Vagina (tissue), 2 donors: ENCODE measurements at places on chromosomes 16 and 17.

DNA sequence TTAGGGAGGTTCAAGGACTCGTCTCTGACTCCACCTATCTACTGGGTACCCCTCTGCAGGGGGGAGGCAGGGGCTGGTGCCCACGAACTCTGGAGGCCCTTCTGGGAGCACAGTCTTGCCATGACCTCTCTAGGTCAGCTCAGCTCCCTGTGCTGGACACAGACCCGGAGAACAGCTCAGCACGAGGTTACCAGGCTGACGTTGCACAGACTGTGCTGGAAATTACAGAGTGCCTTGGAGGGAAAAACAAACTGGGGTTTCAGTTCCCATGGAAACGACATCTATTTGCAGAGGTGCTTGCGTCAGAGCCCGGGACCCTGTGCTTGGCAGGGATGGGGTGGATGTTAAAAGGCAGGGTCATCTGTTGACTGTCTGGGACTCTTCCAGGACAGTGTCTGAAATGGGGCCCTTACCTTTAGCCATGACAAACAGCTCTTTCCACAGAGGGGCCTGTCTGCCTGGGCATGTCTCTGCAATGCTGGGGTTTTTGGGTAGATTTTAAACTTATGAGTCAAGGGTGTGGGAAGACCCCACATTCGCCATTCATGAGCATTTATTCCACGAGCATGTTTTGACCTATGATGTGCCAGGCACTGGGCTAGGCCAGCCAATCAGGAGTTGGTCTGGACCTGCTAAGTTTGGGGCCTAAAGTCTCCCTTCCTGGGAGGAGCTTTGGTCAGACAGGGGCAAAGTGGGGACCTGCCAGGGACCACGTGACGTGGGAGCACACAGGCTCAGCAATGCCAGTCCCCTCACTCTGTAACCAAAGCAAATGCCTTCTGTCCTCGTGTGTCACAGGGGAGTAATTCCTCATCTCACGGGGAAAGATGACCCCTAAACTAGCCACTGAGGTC, 22.5 kb downstream of the CCR7 start:
- no peak for DNase-seq

- no peak for DNase-seq
Measured at GRCh38 chr17:82272495-82273326, 789 bp downstream of the CSNK1D start.

- no peak for DNase-seq
Measured at GRCh38 chr16:2988590-2989099, 8.4 kb upstream of the PKMYT1 start.

- no peak for DNase-seq
Measured at GRCh38 chr17:81239714-81240555, 817 bp downstream of the NDUFAF8 start.

GRCh38 chr17:81140695-81141094, 24.6 kb upstream of the PVALEF start:
- DNase-seq = no peak

DNA sequence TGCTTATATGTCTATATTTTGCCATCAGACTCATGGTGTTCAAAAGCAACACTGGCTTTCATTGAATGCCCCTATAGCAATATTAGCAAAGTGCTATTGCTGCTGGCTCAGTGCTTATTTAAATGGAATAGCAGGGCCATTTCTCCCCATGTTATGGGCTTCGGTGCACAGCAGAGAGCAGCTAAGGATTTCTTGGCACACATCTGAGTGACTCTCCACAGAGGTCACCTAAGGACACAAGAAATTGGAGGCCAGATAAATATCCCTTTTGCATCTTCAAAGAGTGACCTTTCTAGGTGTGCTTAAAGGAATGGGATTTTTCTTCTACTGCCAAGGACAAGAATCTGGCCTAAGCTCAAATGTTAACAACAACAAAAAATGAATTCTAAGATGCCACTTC, 751.8 kb downstream of the CDH11 start:
- DNase-seq = no peak

- DNase-seq = no peak
Measured at GRCh38 chr17:82228278-82228841, 482 bp upstream of the SLC16A3 start.

DNA sequence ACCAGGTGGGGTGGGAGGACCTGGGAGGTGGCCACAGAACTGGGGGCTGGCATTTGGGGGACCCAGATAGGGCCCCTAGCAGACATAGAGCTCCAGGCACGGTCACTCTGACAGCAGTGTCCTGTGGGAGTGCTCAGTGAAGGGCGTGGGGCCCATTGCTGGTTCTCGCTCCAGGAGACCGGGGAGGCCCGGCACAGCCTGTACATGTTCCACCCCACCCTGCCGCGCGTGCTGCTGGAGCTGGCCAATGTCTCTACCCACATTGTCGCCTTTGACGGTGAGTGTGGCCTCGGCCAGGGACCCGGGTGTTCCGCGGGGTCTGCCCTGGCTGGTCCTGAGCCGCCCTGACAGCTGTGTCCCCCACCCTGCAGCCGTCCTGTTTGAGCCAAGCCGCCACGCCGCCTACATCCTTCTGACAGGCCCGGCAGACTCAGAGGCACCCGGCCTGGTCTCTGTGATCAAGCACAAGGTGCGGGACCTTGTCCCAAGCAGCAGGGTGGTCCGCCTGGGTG, 11.2 kb downstream of the RGS11 start:
- no peak for DNase-seq

GRCh38 chr16:68229431-68230175, 6.3 kb downstream of the ESRP2 start:
- no peak for DNase-seq

DNA sequence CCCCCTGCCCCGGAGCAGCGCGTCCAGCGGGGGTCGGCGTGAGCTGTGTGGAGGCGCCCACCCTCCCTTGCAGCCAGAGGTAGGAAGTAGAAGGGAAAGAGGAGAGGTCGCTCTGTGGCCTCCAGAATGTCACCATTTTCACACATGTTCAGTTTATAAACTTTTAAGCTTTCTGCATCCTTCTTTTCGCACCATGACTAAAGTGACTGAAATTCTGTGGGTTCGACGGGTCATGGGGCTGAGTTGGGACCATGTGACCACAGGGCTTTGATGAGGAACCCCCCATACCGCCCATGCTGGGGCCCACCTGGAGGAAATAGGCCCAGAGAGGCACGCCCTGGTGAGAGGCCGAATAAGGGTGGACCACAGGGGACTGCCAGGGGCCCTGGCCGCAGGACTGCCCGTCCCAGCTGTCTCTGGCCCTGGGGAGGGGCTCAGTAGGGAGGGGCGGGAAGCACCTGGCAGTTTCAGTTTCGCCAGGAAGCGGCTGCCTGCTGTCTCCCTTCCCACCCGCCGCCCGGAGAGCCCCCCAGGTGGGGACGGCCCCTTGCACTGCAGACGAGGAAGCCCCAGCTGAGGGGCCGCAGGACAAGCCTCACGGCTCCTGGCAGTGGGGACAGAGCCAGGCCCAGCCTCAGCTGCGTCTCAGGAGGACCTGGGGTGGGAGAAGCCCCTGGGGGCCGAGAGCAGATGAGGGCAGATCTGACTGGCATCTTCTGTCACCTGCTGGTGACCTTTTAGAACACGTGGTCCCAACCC, 9.0 kb downstream of the CBFA2T3 start:
- DNase-seq = no peak

GRCh38 chr16:84308120-84308519, 13.4 kb downstream of the WFDC1 start:
- no peak for DNase-seq

GRCh38 chr17:9987779-9988585, 82.9 kb upstream of the RCVRN start:
- no peak for DNase-seq

GRCh38 chr17:45128989-45129388, 3.3 kb downstream of the PLCD3 start:
- no peak for DNase-seq

GRCh38 chr16:79168321-79168720, 432.2 kb downstream of the MAF start:
- no peak for DNase-seq

DNA sequence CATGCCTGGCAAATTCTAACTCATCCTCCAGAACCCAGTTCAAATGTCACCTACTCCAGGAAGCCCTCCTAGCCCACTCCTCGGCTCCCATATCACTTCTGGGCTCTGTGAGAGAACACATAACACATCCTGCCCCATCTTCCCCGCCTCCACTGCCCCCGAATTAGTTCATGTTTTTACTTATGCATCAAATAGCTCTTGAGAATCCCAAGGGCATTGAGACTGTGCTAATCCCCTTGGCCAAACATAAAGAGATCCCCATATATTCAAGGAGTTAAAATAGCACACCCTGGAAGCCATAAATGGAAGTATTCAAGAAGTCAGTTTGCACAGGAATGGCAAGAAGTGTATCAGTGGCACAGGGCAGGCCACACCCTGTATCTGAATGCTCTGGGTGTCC, 2.0 kb upstream of the CREBBP start:
- DNase-seq = no peak

DNA sequence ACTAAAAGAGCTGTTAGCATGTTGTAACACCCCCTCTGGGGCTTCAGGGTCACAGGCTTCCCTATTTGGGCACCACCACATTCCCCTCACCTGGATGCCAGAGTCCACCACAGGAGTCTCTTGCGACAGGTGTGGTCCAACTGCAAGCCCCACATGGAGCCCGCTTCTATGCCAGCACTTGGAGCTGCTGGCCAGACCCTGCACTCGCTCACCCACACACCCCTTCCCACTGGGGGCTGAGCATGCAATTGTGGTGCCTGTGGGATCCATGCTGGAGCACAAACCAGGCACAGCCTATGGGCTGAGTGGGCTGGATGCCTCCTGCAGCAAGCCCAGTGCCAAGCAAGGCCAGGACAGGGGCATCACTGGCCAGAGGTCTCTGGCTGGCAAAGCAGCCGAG, 6.0 kb upstream of the BLMH start:
- DNase-seq = no peak

- no peak for DNase-seq
Measured at GRCh38 chr17:81003711-81004475, 12.3 kb downstream of the CHMP6 start.
